Gastroesophageal sphincter (tissue), 4 donors: ENCODE measurements at places on chromosomes 6 and 20. TPM values are rescaled to one million over a fixed set of nuclear protein-coding genes. Genes with fewer than 3 reads are reported as not detected.

SLA2 gene
- 0.13 TPM for total RNA-seq

TNF gene
- 0.81 TPM for total RNA-seq

DNA sequence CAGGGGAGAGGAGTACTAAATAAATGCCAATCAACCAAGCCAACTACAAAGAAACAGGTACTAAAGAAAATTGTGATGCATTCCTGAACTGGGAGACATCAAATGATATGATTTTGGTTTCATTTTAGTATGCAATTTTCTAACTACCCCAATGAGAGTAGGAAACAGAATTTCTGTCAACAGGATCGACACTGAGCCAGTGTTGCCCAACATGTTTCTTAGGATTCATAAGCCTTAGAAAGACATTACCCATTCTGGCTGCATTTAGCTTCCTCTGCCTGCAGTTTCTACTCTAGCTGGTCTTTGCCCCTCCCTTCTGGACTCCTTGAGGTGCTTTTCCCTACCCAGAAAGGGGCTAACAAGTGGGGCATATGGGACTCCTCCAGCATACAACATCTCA lies 49.8 kb downstream of the KCTD20 start:
- no peak overlapping the region for H3K4me3 ChIP-seq
- H3K27me3 ChIP-seq = no peaks in the 10 kb centered on the region
- ATAC-seq = no peak
- no peaks in the 10 kb centered on the region for H3K4me1 ChIP-seq

EHMT2 gene
- total RNA-seq = 41.4 TPM

GRCh38 chr6:74964871-74965441 lies 240.9 kb downstream of the COL12A1 start:
- H3K36me3 ChIP-seq = no peaks in the 10 kb centered on the region
- no peaks in the 10 kb centered on the region for H3K4me1 ChIP-seq
- H3K4me3 ChIP-seq = no peak overlapping the region
- no peak overlapping the region for H3K27ac ChIP-seq
- H3K27me3 ChIP-seq = no peaks in the 10 kb centered on the region

GRCh38 chr6:34441526-34441925 lies 15.7 kb upstream of the RPS10 start:
- no peak for ATAC-seq
- no peaks in the 10 kb centered on the region for H3K27me3 ChIP-seq
- no peak overlapping the region for H3K4me3 ChIP-seq
- H3K36me3 ChIP-seq = no peaks in the 10 kb centered on the region
- H3K4me1 ChIP-seq = no peaks in the 10 kb centered on the region
- no peak overlapping the region for H3K27ac ChIP-seq

EDEM2 gene
- 18.9 TPM for total RNA-seq

FERMT1 gene
- total RNA-seq = 0.54 TPM

DNA sequence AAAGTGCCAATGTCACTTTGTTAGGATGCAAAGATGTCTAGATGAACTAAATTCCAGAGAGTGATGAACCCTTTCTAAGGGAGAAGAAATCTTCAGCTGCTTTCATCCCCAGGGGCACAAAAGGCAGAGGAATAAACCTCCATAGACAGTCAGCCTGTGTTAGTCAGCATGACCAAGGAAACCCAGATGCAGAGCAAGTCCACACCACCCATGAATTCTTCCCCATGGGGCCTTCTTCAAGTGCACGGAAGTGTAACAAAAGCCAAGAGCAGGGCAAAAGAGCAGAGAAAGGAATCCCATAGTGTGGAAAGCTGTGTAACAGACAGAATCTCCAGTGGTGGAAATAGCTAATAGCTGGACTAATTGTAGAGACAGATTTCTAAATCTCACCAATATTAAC lies 50.0 kb downstream of the DCDC2 start:
- no peak overlapping the region for H3K27ac ChIP-seq
- H3K4me3 ChIP-seq = no peak overlapping the region
- no peaks in the 10 kb centered on the region for H3K27me3 ChIP-seq

ADTRP gene
- total RNA-seq = not detected

- no peak overlapping the region for H3K27ac ChIP-seq
- no peak for ATAC-seq
- H3K27me3 ChIP-seq = no peaks in the 10 kb centered on the region
- no peaks in the 10 kb centered on the region for H3K4me1 ChIP-seq
- H3K36me3 ChIP-seq = peaks cover 11% of the 10 kb centered on the region
- H3K4me3 ChIP-seq = no peak overlapping the region
Measured at GRCh38 chr20:18431206-18431605, 35.6 kb downstream of the DZANK1 start.

DNA sequence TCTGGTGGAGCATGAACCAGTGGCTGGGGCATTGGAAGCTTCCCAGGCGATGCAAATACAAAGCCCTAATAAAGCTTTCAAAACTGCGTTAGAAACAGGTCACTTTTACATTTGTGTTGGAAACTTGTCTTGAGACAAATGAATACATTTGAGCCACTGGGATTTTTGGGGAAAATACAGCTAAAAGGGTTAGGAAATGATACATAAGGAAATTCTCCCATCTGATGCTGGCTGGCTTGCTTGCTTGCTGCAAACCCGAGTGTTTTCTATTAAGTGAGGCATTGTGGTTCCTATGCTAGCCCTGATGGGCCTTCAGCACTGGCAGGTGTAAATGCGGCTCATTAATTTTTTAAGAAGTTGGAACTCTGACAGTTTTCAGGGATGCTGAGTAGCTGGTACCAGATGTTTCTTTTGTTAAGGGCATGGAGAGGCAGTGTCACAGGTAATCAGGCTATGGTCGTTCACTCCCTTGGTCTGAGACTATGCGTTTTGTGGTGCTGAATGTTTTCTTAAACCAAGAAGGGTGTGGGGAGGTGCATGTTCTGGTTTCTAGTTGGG lies 35.2 kb downstream of the RREB1 start:
- H3K27ac ChIP-seq = peak overlapping the region; percentile 97
- H3K4me1 ChIP-seq = peaks cover 20% of the 10 kb centered on the region
- no peak for ATAC-seq
- no peak overlapping the region for H3K4me3 ChIP-seq
- H3K27me3 ChIP-seq = no peaks in the 10 kb centered on the region
- H3K36me3 ChIP-seq = no peaks in the 10 kb centered on the region

- peak overlapping the region; percentile 96 for H3K27ac ChIP-seq
- H3K27me3 ChIP-seq = no peaks in the 10 kb centered on the region
- ATAC-seq = peak; percentile 59
- peak overlapping the region; percentile 81 for H3K4me3 ChIP-seq
- no peaks in the 10 kb centered on the region for H3K4me1 ChIP-seq
Measured at GRCh38 chr6:144285798-144286502, 815 bp downstream of the UTRN start.

F13A1 gene
- 192 TPM for total RNA-seq

DNA sequence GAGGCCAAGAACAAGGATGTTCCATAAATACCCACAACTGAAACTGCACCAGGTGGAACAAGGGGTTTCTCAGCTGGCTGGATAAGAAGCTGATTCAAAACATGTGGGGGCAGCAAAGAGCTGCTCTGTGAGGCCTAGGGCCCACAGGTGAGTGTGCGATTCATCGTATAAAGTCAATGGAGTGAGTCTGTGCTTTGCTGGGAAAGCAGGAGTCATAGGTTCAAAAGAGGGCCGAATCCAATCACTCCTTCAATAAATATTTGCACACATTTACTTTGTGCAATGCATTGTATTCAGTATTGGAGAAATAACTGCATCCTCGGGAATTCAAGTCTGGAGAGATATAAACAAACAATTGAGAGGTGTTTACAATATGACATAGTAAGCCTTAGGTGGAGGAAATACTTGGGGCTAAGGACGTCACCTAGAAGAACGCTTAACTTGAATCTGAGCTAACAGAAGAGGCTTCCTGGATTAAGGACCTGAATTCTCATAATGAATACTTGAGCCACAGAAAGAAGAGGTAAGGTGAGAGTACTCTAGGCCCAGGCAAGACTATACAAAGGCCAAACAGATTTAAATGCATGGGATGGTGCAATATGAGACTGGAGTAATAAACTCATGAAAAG lies 83.7 kb upstream of the TMEM30A start:
- H3K4me1 ChIP-seq = peaks cover 44% of the 10 kb centered on the region
- H3K4me3 ChIP-seq = no peak overlapping the region
- H3K36me3 ChIP-seq = peaks cover 4% of the 10 kb centered on the region
- peak overlapping the region; percentile 60 for H3K27ac ChIP-seq
- peak; percentile 59 for ATAC-seq

STX11 gene
- total RNA-seq = 11.0 TPM

DHX35 gene
- 23.0 TPM for total RNA-seq

DNA sequence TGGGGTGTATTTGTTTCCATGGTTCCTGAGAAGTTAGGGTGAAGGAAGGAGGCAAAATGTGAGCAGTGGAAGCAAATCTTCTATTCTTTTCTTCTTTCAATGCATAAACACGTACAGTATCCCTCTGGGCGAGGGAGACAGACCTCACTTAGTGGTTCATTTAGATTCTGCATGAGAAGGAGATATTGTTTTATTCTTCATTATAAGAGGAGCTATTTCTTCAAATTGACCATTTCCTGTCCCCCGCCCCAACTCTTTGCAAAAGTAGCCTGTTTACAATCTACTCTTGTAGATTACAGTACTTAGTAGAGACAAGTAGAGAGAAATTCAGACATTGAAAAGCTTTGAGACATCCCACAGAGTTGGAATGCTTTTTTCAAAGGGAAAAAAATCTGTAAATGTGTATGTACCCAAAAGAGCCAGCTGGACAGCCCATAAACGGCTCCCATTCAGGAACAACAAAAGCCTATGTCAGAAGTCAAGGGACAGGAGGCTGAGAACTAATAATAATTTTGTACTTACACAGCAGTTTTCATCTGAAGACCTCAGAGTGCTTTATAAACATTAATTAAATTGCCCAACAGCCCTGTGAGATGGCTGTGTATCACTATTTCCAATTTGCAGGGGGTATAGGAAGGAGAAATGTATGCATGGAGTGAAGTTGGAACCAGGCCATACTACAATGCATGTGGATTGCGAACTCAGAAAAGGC lies 23.9 kb downstream of the CD83 start:
- peaks cover 16% of the 10 kb centered on the region for H3K4me1 ChIP-seq
- no peaks in the 10 kb centered on the region for H3K27me3 ChIP-seq
- no peak overlapping the region for H3K4me3 ChIP-seq
- no peak overlapping the region for H3K27ac ChIP-seq
- ATAC-seq = no peak

DNA sequence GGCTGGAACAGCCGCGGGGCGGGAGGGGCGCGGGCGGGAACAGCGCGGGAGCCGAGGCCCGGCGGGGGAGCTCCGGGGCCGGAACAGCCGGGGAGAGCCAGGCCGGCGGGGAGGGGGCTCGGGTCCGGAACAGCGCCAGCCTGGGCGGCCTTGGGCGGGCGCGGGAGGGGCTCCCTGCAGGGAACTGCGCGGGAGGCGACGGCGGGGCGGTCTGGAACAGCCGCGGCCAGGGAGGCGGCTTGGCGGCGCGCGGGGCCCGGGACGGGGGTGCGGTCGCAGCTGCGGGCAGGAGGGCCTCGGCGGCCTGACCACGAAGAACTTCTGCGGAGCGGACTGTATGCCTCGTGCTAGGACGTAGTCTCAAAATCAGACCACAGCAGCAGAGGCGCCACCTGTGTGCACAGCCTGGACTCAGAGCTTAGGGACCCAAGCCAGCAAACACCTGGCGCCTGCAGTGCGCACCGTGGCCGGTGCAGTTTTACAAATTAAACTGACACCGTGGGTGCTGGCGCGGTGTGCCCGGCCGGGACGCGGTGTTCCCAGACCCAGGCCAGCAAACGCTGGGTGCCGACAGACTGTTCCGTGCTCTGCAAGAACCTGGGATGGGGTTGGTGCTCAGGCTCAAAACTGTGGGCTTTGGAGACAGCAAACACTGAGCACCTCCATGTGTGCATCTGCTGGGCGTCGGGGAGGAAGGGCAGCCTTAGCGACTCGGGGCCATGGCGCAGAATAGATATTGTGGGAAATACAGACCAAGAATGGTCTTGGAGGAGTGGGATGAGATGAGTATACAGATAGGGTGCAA lies 572 bp downstream of the ZNF341 start:
- H3K36me3 ChIP-seq = peaks cover 8% of the 10 kb centered on the region
- peak; percentile 86 for ATAC-seq
- peak overlapping the region; percentile 26 for H3K27ac ChIP-seq
- no peaks in the 10 kb centered on the region for H3K27me3 ChIP-seq
- H3K4me1 ChIP-seq = no peaks in the 10 kb centered on the region

ZFP64 gene
- 7.0 TPM for total RNA-seq

- no peak overlapping the region for H3K27ac ChIP-seq
- no peak overlapping the region for H3K4me3 ChIP-seq
- ATAC-seq = no peak
- H3K36me3 ChIP-seq = no peaks in the 10 kb centered on the region
- H3K4me1 ChIP-seq = no peaks in the 10 kb centered on the region
Measured at GRCh38 chr20:31823360-31824124, 4.4 kb downstream of the MYLK2 start.

- H3K27ac ChIP-seq = no peak overlapping the region
- H3K4me3 ChIP-seq = no peak overlapping the region
- no peaks in the 10 kb centered on the region for H3K4me1 ChIP-seq
Measured at GRCh38 chr20:57826666-57827287, 117.0 kb upstream of the PMEPA1 start.

DNA sequence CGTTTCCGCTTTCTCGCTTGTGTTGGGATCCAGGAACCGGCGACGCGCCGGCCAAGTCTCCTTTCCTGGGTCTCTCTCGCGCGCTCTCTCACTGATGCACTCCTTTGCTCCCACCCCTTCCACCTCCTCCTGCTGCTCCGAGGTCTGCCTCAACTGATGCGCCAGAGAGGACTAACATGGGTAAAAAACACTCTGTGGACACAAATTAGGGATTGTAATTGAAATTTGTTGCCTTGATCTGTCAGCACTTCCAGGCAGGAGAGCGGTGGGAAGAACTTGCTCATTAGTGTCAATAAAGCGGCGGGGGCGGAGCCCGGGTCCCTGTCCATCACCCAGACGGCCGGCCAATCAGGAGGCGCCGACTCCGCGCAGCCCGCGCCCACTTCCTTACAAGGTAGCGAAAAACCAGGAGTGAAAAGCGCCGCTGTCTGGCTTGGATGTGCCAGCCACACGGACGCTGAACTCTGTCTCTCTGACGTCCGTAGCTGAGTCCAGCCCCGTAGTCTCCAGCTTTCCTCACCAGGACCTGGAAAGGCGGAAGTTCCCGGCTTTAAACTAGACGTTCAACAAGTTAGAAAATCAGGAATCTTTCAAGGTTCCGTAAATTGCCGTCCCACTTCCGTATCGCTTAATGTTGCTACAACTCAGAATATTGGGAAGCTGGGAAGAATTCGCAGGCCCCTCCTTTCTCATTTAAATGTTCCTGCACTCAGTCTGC lies at the start of gene TBX18:
Gene TBX18 (minus strand): TSS at position 267 of the 718 bp plus-strand sequence. CDS start 417 bp downstream, outside the sequence.
- peak; percentile 94 for ATAC-seq
- peak within 1 kb of the TSS; percentile 98 for H3K27ac ChIP-seq
- no peaks in the 10 kb centered on the region for H3K36me3 ChIP-seq
- peak within 1 kb of the TSS; percentile 46 for H3K4me3 ChIP-seq
- H3K4me1 ChIP-seq = peaks cover 33% of the 10 kb centered on the region
- peaks cover 98% of the 10 kb centered on the region for H3K27me3 ChIP-seq

VSTM2L gene
- 8.2 TPM for total RNA-seq

CLPSL1 gene
- total RNA-seq = not detected

- H3K27me3 ChIP-seq = no peaks in the 10 kb centered on the region
- no peaks in the 10 kb centered on the region for H3K36me3 ChIP-seq
- peak; percentile 98 for ATAC-seq
- peaks cover 24% of the 10 kb centered on the region for H3K4me1 ChIP-seq
- H3K27ac ChIP-seq = peak overlapping the region; percentile 77
Measured at GRCh38 chr20:41329435-41330342, 10.9 kb upstream of the LPIN3 start.

GRCh38 chr6:46947497-46947896 lies 25.8 kb upstream of the ADGRF5 start:
- no peaks in the 10 kb centered on the region for H3K36me3 ChIP-seq
- no peak for ATAC-seq
- H3K4me1 ChIP-seq = no peaks in the 10 kb centered on the region

- no peak for ATAC-seq
- H3K27ac ChIP-seq = no peak overlapping the region
- no peak overlapping the region for H3K4me3 ChIP-seq
- no peaks in the 10 kb centered on the region for H3K4me1 ChIP-seq
- no peaks in the 10 kb centered on the region for H3K27me3 ChIP-seq
Measured at GRCh38 chr20:43023836-43024235, 165.9 kb downstream of the PTPRT start.
